ENCODE measurements at places on chromosomes 6 and 20.
A peak's percentile ranks its signal among the peaks of the same experiment; 100 is the strongest.

- no peak for DNase-seq
Observed at GRCh38 chr6:146361128-146361924, 182.3 kb upstream of the RAB32 start.

DNA sequence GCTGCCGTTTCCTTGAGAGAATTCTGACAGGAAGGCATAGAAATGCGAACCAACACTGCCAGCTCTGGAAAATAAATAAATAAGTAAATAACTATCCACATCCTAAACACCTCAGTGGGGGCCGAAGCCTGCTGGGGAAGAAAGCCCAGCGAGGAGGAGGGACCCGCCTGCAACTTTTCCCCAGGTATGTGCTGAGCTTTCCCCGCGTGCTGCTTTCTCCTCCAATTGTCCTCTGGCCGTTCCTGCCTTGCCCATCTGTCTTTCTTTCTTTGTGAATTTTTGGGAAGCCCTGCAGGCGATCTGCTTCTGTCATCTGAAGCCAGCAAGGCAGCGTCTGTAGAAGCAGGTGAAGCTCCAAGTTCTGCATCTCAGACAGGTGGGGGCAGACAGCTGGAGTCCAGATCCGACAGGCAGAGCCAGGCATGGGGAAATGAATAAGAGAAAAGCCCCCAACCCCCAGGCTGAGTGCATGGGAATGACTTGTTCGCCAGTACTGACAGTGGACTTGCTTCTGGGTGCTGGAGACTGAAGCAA lies 49.2 kb upstream of the IL17A start:
- DNase-seq, result no peak

DNA sequence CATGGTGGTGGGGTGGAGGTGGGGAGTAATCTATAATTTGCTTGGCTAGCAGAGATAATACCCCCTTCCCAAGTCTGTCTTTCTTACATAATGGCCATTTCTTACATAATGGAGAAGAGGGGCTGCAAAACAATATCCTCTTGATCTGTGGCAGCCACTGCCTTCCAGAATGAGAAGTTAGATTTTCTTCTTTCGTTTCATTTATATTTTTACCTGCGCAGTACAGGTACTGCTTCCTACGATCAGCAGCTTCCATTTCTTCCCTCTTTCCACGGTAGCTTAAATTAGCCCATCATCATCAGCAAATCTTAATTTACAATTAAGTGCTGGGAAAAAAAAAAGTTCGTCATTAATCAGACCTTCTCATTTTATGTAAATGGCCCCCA lies 30.2 kb downstream of the GNAS start:
- DNase-seq, result no peak

DNA sequence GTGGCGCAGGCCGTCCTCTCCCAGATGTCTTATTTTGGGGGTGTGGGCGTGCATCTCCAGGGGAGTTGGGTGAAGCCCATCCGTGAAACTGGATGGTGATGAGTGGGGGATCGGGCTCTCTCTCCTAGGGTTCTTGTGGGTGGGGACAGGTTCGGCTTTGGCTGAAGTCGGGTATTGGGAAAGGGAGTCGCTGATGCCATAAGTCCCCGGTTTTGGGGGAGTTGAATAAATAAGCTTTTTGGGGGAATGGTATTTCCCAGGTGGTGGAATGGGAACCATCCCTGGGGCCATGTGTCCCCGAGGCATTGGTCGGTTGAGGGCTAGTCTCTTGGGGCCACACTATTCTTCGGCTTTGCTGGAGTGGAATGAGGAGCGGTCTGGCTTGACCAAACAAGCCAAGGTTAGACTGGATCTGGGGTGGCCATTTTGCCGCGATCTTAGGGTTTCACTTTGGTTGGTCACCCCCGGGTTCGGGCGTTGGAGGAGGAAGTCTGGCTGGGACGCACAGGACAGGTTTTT lies 481 bp downstream of the ZNF133 start:
- no peak for DNase-seq

DNA sequence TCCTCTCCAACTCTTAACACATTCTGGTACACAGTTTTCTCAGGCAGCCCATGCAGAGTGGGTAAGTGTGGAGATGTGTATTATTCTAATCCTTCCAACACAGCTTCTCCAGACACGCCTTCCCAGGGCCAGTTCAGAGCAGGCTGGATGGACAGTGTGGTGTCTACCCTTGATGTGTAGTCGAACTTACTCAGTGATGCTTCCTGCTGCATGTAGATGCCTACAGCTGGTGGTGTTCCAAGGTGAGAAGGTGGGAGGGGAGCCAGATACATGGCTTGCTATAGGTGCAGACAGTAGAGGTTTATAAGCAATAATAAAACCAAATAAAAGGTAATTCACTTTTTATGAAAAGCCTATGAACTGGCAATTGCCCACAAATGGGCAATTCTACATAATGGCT lies 104.0 kb downstream of the QRSL1 start:
- DNase-seq, result no peak

DNA sequence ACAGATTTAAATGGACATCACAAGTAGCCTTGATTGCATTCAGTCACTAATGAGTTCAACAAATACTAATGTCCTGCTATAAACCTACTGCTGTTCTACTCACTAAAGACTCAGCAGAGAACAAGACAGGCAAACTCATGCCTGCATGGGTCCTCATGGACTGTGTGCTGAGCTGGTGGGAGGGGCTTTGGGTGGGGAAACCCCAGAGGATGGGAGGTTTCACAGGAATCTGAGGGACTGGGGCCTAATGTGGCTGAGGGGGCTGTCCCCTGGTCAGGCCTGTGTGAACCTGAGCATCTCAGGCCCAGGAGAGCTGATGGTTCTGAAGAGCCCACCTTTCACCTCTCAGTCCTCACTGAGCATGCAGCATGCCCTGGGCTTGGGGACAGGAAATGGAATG lies 1.4 kb downstream of the CST8 start:
- no peak for DNase-seq

- DNase-seq, result no peak
Observed at GRCh38 chr20:3674995-3675900, 6.6 kb downstream of the ADAM33 start.

GRCh38 chr6:166565084-166565967 lies 21.2 kb downstream of the RAMACL start:
- no peak for DNase-seq

GRCh38 chr20:52311209-52311794 lies 119.7 kb upstream of the ZFP64 start:
- no peak for DNase-seq

DNA sequence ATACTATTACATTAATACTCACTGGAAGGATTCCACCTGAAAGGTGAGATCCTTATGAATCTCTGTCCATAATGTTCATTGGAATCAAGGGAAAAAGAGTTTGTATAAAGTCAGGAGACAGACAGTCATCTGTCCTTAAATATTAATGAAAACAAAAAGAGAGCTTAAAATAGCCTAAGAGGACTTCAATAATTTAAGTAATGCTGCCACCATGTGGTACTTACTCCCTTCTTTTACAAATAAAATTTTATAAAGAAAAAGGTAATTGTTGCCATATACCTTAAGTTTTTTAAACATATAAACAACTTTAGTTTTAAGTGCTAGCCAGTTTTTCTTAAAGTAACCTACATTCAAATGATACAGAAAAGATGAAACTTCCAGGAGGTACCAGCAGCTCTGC lies 5.1 kb downstream of the BLOC1S5 start:
- DNase-seq, result no peak

GRCh38 chr20:21516861-21517565 lies 3.1 kb upstream of the NKX2-2 start:
- no peak for DNase-seq

DNA sequence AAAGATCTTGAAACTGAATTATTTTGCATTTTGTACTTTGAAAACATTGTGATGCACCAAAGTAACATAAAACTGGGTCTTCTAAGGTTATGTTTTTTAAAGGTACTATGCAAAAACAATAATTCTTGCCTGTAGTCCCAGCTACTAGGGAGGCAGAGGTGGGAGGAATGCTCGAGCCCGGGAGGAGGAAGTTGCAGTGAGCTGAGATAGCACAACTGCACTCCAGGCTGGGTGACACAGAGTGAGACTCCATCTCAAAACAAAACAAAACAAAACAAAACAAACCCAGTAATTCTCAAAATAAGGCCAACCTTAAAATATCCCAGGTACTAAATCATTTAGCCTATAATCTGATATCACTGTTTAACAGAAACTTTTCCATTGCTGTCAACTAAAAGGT lies 269.6 kb downstream of the KHDC1L start:
- DNase-seq, result no peak

DNA sequence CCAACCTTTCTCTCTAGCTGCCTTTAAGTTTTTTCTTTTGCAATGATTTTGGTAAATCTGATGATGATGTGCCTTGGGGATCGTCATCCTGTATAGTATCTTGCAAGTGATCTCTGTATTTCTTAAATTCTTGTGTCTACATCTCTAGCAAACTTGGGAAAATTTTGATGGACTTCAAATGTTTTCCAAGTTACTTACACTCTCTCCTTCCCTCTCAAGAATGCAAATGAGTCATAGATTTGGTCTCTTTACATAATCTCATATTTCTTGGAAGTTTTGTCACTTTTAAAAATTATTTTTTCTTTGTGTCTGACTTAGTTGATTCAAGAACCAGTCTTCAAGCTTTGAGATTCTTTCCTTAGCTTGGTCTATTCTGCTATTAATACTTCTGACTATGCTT lies 176.4 kb downstream of the TBC1D32 start:
- no peak for DNase-seq

DNA sequence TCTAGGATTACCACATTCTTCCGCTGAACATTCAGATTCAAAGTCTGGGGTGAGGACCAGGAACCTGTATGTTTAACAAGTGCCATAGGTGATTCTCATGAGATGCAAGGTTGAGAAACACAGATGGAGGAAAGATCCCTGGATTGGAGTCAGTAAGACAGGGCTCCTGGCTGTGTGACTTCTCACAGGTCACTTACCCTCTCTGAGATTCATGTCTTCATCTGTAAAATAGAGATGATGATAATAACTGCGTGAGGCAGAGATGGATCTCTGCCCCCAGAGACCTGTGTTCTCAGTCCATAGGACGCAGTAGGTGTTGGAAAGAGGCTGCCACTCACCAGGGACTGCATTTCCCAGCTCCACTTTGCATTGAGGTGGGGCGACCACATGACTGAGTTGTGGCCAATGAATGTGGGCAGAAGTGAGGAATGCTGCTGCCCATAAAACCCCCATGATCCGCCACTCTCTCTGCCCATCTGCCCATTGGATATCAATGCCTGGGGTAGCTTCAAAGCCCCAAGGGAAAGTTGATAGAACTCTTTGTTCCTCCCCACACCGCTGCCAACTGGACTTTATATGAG lies 13.6 kb upstream of the GDAP1L1 start:
- DNase-seq, result no peak

DNA sequence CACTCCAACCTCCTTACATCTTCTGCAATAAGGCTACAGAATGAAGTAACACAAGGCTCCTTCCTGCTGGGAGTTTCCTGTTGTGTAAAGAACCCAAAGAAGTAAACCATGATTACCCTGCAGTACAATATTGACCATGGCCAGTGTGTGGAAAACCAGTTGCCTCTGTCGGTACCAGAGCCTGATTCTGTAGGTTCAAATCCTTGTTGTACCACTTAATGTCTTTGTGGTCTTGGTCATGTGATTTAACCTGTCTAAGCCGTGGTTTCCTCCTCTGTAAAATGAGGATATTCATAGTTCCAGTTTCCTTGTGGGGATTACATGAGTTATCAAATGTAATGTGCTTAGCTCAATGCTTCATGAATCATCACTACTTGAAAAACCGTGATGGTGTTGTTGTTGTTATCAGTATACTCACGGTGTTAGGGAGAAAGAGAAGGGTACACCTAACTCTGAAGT lies 60.3 kb upstream of the PRELID3B start:
- no peak for DNase-seq

GRCh38 chr6:25423358-25423757 lies 144.2 kb downstream of the CARMIL1 start:
- no peak for DNase-seq

- DNase-seq, result peak; percentile 12
Observed at GRCh38 chr6:41546866-41547798, 951 bp downstream of the FOXP4 start.

DNA sequence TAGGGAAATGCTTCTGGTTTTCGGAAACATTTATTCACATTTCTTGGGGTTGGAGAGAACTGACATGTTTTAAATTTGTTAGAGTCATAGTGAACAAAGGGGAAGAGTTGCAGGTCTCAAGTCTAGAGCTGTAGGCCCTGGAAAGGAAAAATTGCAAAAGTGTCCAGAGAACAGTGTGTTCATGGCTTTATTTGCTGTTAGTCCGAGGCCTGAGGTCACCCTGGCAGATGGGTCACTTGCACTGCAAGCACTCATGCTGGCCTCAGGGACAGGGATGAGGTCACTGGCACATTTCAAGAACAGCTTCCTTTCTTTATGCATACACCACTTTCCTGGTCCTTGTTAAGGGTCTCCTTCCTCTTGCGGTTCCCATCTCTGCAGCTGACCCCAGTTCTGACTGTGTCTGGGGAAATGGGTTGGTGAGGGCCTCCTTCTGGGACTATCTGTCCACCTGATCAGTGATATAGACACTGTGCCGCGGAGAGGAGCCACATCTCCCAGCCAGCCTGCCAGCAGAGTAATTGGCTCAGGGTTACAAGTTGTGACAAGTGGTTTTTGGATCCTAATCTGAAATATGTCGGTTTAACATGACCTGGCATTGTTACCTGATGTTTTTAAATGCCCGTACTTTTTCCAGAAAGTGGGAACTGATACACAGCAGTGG lies 194.0 kb downstream of the EYA4 start:
- DNase-seq, result no peak

DNA sequence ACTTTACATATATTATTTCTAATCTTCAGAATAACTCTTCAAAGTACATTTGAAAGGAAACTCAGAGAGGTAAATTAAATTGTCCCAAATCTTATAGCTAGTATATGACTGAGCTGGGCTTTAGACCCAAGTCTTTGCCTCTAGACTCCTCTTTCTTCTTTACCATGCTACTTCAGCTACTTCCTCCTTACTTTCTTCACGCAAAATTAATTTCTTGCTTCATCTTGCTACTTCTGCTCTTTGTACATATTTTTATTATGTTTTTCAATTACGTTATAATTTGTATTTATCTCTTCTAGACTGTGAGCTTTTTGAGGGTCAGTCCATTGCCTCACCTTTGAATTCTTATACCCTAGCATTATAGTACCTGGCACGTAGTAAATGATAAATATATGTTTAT lies 5.3 kb downstream of the TMEM170B start:
- no peak for DNase-seq

GRCh38 chr6:104702126-104702841 lies 157.4 kb downstream of the HACE1 start:
- DNase-seq, result no peak

GRCh38 chr6:80579391-80580023 lies 473.0 kb downstream of the BCKDHB start:
- DNase-seq, result no peak

- peak; percentile 49 for DNase-seq
Observed at GRCh38 chr6:137001299-137001976, 43.3 kb downstream of the IL20RA start.

DNA sequence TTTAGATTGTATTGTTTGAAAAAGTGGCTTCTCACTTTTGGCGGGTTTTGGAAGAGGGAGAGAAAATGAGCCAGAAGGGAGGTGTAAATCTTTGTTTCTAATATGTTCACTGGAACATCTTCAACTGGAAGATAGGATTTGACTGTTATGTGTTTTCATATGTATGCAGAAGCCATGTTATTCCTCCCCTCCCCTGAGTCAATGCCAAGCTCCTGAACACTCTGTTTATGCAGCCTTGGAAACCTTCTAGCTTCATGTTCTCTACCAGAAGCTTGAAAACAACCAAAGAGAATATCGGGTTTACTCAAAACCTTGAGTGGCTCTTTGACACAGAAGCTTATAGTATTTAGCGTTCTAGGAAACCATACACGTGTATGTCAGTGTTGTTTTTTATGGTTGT lies 279.1 kb downstream of the PRL start:
- no peak for DNase-seq

- DNase-seq, result no peak
Observed at GRCh38 chr6:155260686-155261085, 3.1 kb upstream of the CLDN20 start.

GRCh38 chr6:33894438-33894837 lies 90.6 kb upstream of the MLN start:
- DNase-seq, result no peak

All from NCI-H748 treated with DMSO at 0.1 percent for 48 hours (cell line).